ENCODE measurements at places on chromosomes 6 and 20.

DNA sequence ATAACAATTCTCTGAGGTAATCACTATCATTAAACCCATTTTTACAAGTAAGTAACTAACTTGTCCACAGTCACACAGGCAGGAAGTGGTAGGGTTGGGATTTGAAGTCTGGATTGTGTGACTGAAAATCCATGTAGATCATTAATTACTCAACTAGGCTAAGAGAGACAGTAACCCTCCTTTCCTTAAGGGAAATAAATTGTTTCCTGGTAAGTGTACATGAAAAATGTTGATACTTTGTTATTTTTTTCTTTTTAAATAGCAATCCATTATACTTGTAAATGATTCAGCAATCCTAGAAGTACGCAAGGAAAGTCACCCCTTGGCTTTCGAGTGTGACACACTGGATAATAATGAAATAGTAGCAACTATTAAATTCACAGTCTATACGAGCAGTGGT lies 11.6 kb downstream of the SPACA1 start:
- no peak for DNase-seq

DNA sequence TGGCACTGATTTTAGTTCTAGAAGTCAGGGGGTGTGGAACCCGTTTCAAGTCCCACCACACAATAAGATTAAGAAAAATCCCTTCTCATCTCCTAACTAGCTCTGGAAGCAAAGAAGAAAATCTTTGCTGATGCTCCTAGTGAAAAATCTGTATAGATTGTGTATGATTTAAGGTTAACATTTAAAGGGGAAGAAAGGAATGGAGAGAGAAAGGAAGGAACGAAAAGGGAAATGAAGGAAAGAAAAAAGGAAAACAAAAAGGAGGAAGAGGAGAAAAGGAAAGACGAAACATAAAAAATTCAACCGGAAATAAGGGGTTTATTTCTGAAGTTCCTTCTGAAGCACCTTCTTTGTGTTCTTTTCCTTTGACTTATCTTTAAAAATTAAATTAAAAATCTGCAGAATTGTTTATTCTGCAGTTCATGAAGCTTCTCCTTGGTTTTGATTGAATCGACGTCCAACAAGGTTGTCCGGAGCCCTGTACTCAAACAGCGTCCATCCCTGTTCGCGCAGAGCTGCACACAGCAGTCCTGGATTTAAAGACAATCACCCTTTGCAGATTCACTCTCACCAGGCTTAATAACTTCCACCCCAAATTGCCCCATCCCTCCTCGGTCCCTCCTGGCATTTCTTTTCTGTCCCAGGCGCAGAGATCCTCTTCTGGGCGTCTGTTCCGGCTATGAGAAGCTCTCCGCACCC lies 1.6 kb upstream of the TFAP2B start:
- no peak for DNase-seq

DNA sequence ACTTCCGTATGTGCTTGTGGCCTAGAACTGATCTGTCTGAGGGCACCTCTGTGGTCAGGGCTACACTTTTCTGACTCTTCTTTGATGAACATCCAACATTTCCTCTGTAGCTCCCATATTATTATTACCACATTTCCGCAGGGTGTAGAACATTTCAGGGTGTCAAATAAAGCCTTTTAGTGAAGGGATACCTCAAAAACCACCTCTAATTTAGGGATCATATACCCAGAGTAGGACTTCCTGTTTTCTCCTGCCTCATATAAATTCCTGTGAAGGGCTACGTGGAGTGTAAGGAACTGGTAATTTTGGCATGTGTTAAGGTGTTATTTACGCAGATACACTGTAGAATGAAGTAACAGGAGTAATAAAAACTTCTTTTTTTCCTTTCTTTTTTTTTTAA lies 5.5 kb upstream of the MUC22 start:
- DNase-seq, result no peak

DNA sequence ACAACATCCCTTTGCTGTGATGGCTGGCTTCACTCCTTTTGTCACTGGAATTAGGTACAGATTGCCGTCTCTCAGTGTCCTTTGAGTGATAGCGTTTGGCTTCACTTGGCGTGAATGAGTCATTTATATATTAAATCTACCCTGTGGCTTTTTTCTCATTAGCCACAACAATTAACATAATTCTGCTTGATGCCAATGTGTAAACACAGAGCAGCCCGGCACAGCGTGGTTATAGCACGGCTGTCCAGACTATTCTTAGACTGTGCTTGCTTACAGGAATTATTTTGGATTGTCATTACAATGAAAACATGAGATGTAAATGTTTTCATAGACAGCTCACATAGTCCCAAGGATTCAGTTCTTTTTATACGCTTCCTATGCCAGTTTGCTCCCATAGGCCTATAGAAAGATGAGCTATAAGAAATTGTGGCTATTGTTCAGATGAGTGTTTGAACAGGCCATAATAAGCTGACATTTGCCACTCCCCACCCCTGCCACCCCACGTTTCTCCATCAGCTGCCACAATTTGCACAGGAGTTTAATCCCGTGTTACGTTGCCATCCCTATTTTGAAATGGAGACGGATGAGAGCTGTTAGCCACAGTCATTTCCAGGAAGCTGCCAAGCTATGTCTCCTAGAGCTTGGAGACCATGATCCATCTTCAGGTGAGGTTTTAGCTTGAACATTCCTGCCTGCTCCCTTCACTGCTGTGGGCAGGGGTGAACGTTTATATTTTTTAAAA lies 65.9 kb downstream of the PPP1R14C start:
- DNase-seq, result no peak

All from CD4-positive, alpha-beta T cell treated with Interleukin-15 for 4 hours (primary cell).